Naive thymus-derived CD4-positive, alpha-beta T cell (primary cell): ENCODE measurements at places on chromosomes 6 and 20. TPM values are rescaled to one million over a fixed set of nuclear protein-coding genes. Genes with fewer than 3 reads are reported as not detected.

DNA sequence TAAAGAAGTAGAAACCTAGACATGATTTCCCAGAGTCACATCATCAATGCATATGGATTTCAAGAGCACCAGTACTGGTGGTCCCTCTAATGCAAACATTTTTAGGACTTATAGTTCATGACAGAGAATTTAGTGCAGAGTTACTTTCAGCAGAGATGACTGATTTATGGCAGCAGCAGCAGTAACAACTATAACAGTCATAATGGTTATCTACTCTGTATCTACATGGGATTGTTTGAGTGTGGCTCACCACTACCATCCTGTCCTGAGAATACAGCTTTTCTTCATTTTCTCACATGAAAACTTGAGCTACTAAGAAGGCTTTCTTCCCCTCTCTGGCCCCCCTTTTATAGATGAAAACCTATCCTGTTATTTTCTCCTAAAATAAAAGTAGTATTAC, 128.5 kb upstream of the ENPP5 start:
- no peaks in the 10 kb centered on the region for H3K27me3 ChIP-seq
- no peak for DNase-seq
- H3K4me1 ChIP-seq = no peaks in the 10 kb centered on the region
- H3K27ac ChIP-seq = no peak overlapping the region
- no peak overlapping the region for H3K4me3 ChIP-seq

DNA sequence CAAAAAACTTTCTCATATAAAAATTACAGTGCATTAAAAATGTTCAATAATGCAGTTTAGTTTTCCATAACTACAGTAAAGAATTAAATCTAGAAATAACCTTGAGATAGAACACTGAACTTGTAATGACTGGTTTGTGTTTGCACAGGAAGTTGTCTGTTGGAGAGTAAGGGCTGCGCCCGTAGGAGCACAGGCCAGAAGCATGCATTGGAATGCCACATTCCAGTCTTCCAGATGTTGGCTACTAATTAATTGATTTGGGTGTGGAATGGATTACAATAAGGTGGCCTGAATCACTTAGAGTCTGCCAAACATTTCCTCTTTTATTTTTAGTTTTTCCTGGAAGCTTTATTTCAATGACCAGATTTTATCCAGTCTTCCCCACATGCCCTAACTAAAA, 582.6 kb upstream of the MMS22L start:
- H3K27me3 ChIP-seq = no peaks in the 10 kb centered on the region
- H3K4me1 ChIP-seq = no peaks in the 10 kb centered on the region
- no peak overlapping the region for H3K27ac ChIP-seq
- DNase-seq = no peak
- no peaks in the 10 kb centered on the region for H3K36me3 ChIP-seq

DNA sequence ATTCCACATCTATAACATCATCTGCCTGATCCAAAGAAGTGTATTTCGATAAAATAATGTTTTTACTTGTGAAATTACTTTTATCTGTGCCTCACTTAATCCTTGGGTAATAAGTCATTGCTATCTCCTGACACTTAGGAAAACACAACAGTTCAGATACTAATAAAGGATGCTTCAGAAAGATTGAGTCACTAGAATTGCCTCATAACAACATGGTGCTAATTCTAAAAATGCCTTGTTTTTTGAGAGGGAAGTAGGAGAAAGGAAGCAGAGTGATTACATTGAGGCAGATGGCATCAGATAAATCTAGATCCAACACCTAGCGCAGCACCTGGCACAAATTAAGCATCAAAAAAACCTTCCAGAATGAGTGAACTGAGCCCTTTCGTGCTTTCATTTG, 69.0 kb downstream of the NCOA7 start:
- no peaks in the 10 kb centered on the region for H3K36me3 ChIP-seq
- no peak for DNase-seq
- H3K4me1 ChIP-seq = no peaks in the 10 kb centered on the region
- H3K4me3 ChIP-seq = no peak overlapping the region
- H3K27me3 ChIP-seq = no peaks in the 10 kb centered on the region

DNA sequence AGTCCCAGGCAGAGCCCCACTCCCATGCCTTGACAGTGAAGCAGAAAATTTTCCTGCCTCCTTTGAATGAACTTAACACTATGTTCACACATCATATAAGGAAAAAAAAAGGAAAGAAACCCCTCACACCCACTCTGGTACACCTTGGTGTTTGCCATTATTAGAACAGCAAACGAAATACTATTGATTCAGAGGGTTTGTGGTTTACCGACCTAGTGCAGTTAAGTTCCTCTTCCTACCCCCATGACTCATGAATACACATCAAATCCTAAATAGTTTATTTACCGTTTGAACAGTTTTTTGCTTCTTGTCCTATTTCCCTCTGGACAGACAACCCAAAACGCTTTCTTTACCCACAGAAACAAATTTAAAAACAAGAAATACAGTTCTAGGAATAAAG, 237.7 kb downstream of the FOXA2 start:
- DNase-seq = no peak
- no peak overlapping the region for H3K4me3 ChIP-seq
- H3K4me1 ChIP-seq = no peaks in the 10 kb centered on the region
- H3K36me3 ChIP-seq = no peaks in the 10 kb centered on the region
- H3K27me3 ChIP-seq = no peaks in the 10 kb centered on the region

DNA sequence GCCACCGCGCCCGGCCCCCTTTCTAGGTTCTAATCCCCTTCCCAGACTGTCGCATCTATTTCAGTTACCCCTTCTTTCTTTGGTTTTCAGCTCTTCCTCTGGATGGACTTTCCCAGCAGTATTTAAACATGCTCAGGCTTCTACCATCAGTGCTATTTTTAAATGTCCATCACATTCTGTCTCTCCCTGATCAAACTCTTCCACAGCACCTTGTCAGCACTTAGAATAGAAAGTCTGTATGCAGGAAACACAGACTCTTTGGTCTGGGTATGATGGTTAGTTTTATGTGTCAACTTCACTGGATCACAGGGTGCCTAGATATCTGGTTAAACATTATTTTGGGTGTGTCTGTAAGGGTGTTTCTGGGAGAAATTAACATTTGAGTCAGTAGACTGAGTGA, 297.8 kb upstream of the ECI2 start:
- no peaks in the 10 kb centered on the region for H3K36me3 ChIP-seq
- no peaks in the 10 kb centered on the region for H3K27me3 ChIP-seq
- no peak overlapping the region for H3K4me3 ChIP-seq
- no peak for DNase-seq
- no peaks in the 10 kb centered on the region for H3K4me1 ChIP-seq

GRCh38 chr20:55569084-55569483, 436.2 kb downstream of the CBLN4 start:
- no peaks in the 10 kb centered on the region for H3K4me1 ChIP-seq
- no peaks in the 10 kb centered on the region for H3K27me3 ChIP-seq
- H3K4me3 ChIP-seq = no peak overlapping the region
- H3K27ac ChIP-seq = no peak overlapping the region

LY6G6C gene
- 1.2 TPM for total RNA-seq
